Inflammatory macrophage (primary cell): ENCODE measurements at places on chromosomes 11 and 22.

GRCh38 chr11:59810911-59811259, 307 bp upstream of the MRPL16 start:
- DNase-seq, result no peak

GRCh38 chr11:117219995-117220394, 11.9 kb downstream of the PCSK7 start:
- no peak for DNase-seq

DNA sequence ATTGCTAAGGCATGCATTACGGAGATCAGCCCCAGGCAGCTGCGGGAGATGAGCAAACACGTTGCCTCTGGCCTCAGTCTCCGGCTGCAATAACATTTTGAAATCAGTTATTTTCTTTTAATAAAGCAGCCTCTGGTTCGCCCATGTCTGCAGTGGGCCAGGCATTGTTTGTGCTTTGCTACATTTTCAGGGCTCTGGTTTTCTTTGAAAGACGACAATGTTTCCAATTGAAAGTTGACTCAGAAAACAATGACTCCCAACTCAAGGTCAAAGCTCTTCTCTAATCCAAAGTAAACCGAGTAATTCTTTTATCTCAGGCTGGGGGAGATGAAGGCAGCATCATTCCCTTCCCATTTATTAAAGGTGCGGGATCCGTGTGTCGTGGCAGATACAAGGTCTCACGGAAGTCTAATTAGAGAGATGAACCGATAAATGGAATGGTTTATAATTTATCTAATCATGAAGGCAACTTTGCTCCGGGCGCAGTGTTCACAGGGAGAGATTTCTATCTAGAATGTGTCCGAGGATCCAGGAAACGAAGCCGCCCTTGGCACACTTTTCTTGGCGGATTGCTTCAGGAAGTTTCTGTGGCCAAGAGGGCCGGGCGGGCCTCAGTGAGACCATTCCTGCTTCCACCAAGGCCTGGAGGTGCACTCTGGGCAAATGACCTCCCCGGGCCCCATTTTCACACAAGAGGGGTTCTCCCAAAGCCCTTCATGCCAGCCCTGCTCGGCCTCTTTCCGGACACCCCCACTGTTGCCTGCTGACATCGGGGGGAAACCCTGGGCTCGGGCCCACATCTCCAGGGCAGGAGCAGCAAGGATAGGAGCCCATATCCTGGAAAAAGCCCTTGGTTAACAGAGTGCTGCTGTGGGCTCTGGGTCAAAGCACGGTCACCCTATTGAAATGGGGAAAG, 811.4 kb downstream of the BRD1 start:
- DNase-seq, result no peak

DNA sequence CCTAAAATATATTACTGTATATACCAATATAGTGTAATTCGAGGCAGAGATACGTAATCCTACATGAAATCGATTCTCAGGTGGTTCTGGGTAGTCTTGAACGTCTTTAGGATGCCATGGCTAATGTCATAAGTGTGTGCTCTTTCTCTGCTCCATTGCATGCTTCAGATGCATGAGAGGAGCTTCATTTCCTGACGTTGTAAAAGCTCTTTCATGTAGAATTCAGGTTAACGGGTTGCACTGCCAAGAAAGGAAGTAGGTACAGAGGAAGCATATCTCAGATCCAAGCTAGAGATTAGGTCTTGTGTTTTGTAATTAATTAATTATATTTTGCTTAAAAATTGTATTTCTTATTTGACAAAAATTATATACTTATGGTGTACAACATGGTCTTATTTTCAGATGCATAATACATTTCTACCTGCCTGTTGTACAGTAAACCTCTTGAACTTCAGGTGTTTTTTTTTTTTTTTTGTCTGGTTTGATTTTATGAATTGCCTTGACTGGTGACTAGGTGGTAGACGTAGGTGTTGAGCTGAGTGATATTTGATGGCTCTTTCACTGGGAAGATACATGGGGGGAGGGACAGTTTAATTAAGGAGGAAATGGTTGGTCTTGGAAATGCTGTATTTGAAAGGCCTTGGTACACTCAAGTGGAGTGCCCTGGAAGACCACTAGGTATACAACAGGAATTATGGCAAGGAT, 9.3 kb downstream of the NUP50 start:
- DNase-seq, result no peak

- DNase-seq, result peak; percentile 32
These were observed 67.1 kb downstream of the PIWIL3 start for GRCh38 chr22:24707470-24707801.

- DNase-seq, result no peak
These were observed 84.6 kb upstream of the PICALM start for GRCh38 chr11:86153439-86153838.

DNA sequence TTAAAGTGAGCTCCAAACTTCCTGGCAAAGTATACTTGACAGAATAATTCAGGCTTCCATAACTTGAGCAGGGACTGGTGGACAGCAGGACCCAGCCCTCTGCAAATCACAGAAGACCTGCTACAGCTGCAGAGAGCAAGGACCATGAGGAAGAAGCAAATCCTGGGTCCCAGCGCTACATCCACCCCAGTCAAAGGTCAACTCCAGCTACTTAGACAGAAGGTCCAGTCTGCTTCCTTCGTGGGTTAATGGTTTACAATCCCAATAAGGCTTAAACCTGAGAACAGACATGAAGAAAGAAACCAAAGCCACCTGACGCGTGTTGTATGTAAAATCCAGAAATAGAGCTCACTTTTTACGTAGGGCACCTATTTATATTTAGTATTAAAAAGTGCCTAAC, 57.7 kb downstream of the SHANK2 start:
- no peak for DNase-seq

DNA sequence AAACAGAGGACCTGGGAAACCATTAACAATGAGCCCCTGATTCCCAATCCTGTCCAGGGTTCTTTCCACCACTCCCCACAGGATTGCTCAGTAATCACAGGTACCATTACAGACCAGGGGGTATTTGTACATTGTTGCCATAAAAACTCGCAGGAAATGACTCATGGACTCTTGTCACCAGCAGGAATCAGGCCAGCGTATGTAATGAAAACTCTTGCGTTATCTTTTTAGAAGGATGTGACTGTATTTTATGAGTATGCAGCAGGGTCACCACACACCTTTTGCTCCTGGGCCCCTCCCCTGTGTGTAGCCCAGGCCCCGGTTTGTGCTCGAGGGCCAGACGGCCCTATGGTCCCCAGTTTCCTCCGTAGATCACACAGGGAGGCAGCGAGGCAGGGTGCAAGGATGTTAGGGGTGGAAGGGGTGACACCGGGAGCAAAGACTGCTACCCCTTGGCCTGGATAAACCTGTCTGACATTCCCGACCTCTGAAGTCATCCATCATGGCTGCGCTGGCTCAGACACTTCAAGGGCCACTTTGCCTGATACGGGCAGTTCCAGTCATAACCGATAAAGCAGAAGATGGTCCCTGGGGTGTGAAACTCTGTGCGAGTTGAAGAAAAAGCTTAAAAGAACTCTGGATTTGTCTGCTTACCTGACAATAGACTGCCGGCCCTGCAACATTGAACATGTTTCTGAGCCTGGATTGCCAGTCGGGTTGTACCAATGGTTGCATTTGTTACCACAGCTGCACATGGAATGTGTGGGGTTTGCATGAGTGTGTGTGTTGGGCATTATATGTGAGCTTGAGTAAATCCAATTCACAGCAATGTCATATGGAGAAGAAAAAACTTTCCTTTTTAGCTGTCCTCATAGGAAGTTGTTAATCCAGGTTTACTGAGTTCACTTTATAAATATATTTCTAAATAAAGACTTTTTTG, 56.9 kb downstream of the MICAL2 start:
- peak; percentile 43 for DNase-seq

DNA sequence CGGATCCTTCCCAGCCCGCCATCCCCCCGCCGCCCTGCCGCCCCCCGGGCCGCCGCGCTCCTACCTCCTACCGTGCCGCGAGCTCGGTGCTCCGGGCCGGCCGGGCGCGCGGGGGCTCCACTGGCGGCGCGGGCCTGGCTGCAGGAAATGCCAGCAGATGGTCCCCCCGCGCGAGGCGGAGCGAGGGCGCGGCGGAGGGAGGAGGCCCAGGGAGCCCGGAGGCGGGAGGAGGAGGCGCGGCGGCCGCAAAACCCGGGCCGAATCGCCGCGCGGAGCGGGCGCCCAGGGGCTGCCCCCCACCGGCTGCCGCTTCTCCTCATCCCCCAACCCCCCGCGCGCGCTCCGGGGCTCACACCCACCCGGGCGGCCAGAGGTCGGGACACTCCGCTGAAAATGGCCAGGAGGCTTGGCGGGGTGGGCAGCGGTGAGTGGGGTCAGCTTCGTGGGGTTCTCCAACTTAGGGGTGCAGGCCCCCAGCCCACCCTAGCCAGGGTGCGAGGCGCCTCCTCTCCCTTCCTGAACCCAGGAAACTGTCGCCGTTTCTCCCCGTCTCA, at the start of gene OSBPL5:
OSBPL5 (minus strand) TSS at position 159 of the 554 bp plus-strand sequence. CDS start 36,162 bp downstream, outside the sequence.
- peak; percentile 43 for DNase-seq

GRCh38 chr11:116262370-116262769, 510.4 kb downstream of the BUD13 start:
- no peak for DNase-seq

DNA sequence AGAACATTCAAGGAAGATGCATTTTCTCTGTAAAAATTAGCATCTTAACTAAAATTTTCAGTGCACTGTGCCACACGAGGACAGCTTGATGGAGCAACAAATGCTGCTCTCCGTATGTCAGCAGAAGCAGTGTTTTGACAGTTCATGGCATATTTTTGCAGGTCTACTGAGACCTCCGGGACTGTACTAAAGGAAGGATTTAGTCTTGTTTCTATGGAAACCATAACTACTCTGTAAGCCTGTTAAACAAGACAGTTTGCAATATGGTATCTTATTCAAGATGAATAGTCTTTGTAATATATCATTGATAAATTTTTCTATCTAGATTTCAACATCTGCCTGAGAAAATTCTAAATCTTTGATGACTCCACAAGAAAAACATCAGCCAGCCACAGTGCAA, 184.0 kb upstream of the GUCY1A2 start:
- DNase-seq, result no peak

- peak; percentile 15 for DNase-seq
These were observed 9.7 kb downstream of the TUB start for GRCh38 chr11:8090756-8091155.

- no peak for DNase-seq
These were observed 34.2 kb upstream of the ADSL start for GRCh38 chr22:40312050-40312449.

GRCh38 chr11:77410076-77410827, 63.6 kb downstream of the PAK1 start:
- no peak for DNase-seq

- no peak for DNase-seq
These were observed 134.6 kb upstream of the TEAD1 start for GRCh38 chr11:12539572-12539971.

- DNase-seq, result peak; percentile 33
These were observed 21.6 kb upstream of the NUP160 start for GRCh38 chr11:47869544-47870393.

GRCh38 chr11:114316980-114317786, 21.0 kb downstream of the NNMT start:
- DNase-seq, result no peak

DNA sequence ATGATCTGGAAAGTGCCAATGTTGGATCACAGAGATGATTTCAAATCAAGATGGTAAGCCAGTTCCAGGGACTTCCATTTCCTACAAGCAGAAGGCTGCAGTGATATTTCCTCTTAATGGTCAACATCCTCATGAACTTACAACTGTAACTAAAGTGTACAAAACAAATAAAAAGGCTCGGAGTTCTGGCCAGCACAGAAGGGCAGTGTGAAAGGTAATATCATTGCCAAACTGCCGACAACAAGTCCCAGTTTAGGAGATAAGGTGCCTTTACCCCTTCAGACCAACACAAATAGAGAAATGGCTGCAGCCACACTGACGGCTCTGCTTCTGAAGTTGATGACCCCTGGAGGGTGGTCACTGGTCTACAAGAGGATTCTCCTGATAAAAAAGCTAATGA, 91.1 kb downstream of the ETS1 start:
- DNase-seq, result no peak

- peak; percentile 87 for DNase-seq
These were observed 75.6 kb upstream of the APOA1 start for GRCh38 chr11:116913000-116913399.

DNA sequence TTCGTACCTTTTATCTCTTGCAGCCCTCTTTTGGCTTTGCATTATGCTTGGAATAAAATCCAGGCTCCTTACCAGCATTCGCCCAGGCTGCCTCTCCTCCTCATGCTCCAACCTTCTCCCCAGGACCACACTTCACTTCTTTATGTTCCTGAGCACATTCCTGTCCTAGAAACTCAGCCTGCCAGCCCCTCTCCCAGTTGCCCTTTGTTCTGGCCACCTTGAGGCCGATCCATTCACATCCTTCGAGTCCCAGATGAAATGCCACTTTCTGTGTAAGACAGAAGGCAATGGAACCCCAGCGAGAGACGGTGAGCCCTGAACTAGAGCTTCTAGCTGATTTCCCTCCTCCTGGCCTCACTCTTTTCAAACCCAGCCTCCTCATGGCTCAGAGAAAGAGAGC, 73.0 kb upstream of the NTM start:
- DNase-seq, result no peak

GRCh38 chr11:1090600-1091331, 16.1 kb downstream of the MUC2 start:
- no peak for DNase-seq

DNA sequence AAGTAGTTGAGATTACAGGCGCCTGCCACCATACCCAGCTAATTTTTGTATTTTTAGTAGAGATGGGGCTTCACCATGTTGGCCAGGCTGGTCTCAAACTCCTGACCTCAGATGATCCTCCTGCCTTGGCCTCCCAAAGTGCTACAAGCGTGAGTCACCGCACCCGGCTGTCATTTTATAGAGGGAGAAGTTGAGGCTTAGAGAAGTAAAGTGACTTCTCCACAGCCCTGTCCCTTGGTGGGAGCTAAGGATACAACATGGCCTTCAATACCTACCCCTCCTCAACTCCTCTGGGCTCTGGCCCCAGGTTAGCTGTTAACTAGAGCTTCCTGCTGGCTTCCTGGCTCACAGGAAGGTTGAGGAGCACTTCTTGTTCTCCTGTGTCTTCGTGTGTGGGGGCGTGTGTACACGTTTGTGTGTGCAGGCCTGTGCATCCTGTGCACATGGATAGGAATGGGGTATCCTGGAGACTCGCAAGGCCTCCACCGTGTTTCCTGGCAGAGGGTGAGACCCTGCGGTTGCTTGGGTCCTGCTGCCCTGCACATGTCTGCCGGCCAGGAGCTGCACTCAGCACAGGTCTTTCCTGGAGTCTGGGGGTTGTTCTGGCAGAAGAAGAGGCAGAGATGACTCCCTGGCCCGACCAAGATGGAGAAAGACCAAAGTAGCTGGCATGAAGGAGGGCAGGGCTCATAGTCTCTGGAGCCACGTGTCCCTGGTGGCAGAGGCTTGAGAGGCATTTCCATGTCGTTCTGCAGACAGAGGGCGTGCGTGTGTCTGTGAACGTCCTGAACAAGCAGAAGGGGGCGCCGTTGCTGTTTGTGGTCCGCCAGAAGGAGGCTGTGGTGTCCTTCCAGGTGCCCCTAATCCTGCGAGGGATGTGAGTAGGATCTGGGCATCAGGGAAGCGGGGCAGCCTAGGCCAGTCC, 2.4 kb downstream of the SIDT2 start:
- DNase-seq, result peak; percentile 81

GRCh38 chr22:46158283-46158682, 8.0 kb downstream of the PPARA start:
- DNase-seq, result no peak

- no peak for DNase-seq
These were observed 11.1 kb upstream of the MYH9 start for GRCh38 chr22:36398601-36399471.

- DNase-seq, result no peak
These were observed 29.7 kb upstream of the VPREB1 start for GRCh38 chr22:22214819-22215329.
